ENCODE measurements at places on chromosomes 6 and 20.

GRCh38 chr20:39877788-39878187, 811.2 kb downstream of the MAFB start:
- no peak for DNase-seq

DNA sequence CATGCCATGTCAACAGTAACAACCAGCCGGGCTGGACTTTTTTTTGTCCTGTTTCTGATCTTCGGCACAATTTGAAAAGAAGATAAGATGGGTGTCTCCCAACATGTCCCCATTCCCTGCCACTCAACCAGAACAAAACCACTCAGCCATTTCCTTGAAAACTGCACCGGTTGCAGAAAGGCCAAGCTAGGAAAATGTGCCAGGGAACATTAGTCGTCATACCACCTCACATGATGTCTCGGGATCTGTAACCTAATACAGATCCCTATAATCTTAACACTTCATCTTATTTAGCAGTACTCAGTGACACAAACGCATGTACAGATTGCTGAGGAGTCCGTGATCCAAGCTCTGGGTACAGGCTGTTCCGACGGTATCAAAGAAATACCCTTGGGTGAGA, 46.5 kb downstream of the ALDH8A1 start:
- DNase-seq, result no peak

DNA sequence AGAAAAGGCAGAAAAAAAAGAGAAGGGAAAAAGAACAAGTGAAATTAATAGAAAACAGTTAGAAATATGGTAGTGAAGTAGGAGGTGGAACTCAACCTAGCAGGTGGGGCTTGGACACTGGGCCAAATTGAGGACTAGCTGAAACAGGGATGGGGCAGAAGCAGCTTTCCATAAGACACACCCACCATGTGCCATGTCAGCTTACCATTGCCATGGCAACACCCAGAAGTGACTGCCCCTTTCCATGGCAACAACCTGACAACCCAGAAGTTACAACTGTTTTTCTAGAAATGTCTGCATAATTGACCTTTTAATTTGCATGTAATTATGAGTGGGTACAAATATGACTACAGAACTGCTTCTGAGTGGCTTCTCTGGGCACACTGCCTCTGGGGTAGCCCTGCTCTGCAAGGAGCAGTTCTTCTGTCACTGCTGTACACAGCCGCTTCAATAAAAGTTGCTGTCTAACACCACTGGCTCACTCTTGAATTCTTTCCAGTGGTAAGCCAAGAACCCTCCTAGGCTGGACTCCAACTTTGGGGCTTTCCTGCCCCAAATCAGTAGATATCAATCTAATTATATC, 35.9 kb upstream of the SLC24A3 start:
- no peak for DNase-seq

GRCh38 chr6:82616386-82617028, 252.9 kb downstream of the TPBG start:
- no peak for DNase-seq

GRCh38 chr20:9142809-9143208, 73.9 kb downstream of the PLCB4 start:
- no peak for DNase-seq

DNA sequence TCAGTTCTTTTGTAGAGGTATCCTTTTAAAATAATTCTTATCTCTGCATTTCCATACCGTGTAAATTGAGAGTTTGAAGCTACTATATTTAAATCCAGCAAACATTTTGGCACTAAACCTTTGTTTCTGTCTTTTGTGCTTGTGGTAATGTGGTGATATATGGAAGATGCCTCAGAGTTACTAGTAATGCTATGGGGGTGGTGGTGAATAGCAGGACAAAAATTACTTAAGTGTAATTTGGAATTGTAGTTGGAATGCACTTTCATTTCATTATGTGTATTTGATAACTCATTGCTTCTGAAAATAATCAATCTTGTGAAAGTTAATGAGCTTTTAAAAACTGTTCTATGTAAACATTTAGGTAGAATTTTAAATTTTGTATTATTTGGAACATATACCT, 404.5 kb downstream of the PHF3 start:
- no peak for DNase-seq

GRCh38 chr20:16555754-16556153, 17.5 kb downstream of the KIF16B start:
- no peak for DNase-seq
